ENCODE measurements at places on chromosomes 3 and 15.
A peak's percentile ranks its signal among the peaks of the same experiment; 100 is the strongest.

DNA sequence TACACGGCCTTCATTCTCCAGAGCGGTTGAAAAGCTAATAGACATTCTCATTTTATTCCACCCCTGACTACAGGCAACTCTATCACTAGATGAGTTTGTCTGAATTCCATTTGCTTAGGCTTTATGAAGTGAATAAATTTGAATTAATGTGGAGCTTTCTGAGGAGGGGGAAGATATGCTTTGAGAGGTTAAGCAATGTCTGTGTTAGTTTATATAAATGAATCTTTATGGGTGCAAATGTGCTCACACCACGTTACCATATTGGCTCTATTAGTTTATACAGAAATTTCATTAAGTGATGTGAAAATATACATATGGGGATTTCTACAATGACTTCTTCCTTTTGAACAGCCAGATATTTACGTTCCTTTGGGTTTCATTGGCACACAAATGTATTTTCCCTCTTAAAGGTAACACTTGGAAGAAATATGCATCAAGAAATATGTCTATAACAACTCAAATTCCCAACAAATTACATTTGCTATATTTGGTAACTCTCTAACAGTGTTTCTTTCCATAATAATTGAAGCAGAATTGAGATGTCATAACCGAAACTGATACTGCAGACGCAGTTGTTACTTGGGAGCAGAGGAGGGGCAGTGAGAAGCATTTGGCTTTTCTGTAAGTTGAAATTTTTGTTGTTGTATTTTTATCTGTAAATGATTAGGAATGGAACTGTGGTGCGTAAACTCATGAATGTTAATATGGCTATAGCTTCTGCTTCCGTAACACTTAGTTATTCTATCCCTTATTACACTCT, 359.4 kb downstream of the CACNA2D3 start:
- DNase-seq: no peak

DNA sequence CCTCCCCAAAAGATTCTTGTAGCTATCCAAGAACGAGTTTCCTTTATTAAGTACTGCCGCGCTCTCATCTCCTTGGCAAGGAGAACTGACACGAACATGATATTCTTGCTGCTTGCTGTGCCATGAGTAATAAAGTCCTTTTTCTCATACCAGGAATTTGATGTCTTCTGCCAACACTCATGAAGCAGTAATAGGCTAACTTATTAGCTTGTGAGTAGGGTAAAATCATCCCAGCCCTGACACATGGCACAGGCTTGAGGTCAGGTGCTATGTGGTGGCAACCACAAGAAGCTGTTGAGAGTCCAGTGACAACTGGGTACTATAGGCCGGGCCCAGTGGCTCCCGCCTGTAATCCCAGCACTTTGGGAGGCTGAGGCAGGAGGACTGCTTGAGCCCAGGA, 22.7 kb upstream of the UBXN7 start:
- no peak for DNase-seq

DNA sequence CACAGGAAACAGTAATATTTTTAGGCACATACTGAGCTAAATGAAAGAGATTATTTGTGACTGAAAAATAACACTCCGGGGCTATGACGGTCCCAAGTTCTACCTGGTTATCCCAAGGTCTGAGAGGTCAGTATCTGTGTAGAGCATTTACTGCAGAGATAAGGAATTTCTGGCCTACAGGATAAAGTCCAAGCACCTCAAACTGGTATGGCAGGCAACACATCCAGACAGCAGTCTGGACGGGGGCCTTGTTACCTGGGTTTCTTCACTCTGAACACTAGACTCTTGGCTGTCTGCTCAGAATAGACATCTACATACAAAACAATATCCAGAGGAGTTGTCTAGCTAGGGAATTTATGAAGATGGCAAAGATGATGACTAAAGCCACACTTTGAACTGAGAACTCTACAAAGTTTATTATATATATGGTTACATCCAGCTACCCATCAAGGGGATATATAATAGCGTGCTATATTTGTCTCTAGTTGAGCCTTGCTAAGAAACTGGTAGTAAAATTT, 42.0 kb upstream of the CLRN1 start:
- no peak for DNase-seq

DNA sequence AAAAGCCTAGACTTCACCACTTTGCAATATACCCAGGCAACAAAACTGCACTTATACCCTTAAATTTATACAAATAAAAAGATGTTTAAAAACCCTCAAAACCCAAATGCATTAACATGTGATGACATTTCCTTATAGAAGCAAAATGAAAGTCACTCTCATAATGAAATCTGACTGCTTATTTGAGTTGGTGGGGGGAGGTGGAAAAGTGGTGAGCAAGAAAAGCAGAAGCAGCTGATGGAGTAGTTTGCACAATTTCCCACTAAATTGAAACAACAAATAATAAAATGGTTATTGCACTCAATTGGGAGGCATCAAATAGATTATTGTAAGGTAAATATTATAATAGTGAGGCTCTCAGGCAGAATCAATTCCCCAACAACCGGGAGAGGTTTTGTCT, 54.0 kb upstream of the GADL1 start:
- DNase-seq: no peak

- peak; percentile 70 for DNase-seq
These were observed 39.7 kb upstream of the PYGO1 start for GRCh38 chr15:55627730-55628368.

GRCh38 chr15:81596159-81596865, 222.3 kb upstream of the TMC3 start:
- no peak for DNase-seq

DNA sequence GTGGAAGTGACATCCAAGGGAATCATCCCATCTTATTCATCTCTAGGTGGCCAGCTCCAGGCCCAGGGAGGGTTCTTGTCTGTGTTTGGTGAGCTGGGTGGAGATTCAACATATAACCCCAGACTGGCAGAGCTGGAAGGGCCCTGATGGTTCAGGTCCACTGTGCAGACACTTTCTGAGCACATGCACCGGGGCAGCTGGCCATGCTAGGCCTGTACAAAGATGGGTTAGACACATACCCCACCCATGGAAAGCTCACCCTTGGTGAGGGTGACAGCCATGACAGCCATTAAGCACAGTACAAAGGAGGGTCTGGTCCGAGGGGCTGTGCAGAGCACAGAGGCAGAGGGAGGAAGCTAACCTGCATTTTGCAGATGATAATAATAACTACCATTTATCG, 100.4 kb downstream of the CORO2B start:
- no peak for DNase-seq

DNA sequence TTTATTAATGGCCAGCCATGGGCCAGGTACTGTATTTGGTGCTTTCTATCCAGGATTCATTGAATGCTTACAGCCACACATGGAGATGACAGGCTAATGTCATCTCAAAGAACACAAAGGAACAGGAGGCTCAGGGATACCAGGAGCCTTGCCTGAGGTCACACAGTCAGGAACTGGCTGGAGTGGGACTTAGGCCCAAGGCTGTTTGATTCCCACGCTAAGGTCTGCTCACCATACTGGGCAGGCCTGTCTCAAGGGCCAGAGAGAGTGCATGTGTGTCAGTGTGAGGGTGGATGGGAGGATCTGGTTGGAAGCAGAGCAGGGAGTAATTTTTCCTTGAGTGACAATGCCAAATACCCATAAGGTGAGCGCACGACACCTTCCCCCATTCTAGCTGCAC, 37.6 kb downstream of the EPHB3 start:
- no peak for DNase-seq

- no peak for DNase-seq
These were observed 39.5 kb downstream of the SLC6A6 start for GRCh38 chr3:14441920-14442300.

- DNase-seq: no peak
These were observed 416.4 kb upstream of the PDZRN3 start for GRCh38 chr3:74041068-74041675.

DNA sequence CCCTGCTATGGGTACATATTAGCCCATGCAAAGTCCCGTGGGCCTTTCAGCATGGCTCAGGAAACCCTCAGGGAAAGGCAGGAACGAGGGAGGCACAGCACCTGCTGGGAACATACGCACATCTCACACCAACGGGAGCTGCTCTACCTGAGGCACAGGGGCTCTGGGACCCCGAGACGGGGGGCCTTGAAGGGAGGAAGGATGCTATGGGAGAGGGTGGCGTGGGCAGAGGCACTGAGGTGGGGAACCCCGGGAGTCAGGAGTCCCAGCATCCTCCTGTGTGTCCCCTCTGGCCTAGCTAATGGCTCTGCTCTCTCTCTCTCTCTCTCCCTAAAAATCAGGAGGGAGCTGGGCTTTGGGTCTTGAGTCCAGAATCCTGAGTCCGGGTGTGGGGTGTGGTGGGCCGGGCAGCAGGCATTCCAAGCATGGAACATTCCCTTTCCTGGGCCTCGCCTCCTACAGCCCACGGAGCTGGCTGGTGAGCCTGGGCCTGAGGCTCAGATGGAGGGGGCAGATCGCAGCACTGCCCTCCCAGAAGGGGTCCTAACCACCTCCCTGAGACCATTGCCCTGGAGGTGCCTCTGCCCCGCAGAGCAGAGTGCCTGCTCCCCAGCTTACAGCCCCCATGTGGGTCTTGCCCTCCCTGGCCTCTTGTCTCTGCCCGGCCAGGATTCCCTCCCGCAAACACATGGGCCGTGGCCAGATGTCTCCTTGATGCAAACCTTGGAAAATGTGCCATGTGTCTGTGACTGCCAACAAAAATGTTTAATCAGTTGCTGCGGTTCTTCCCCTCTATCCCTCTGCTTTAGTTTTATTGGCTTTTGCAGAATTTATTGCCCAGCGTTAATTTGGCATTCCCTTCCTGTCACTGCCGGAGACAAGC, 101.6 kb downstream of the TMEM266 start:
- DNase-seq: no peak

DNA sequence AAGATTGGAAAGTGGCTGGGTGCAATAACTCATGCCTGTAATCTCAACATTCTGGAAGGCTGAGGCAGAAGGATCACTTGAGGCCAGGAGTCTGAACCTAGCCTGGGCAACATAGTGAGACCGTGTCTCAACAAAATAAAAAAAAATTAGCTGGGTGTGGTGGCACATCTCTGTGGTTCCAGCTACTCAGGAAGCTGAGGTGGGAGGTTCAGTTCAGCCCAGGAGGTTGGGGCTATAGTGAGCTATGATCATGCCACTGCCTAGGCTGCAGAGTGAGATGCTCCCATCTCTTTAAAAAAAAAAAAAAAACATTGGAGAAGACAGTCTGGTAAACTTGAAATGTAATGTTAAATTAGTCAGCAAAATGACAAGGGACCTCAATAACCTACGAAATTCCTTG, 57.9 kb downstream of the STAG1 start:
- DNase-seq: no peak

- DNase-seq: peak; percentile 41
These were observed 1.2 kb downstream of the MEX3B start for GRCh38 chr15:82044373-82045178.

GRCh38 chr3:8560366-8561007, 58.9 kb downstream of the LMCD1 start:
- DNase-seq: no peak

DNA sequence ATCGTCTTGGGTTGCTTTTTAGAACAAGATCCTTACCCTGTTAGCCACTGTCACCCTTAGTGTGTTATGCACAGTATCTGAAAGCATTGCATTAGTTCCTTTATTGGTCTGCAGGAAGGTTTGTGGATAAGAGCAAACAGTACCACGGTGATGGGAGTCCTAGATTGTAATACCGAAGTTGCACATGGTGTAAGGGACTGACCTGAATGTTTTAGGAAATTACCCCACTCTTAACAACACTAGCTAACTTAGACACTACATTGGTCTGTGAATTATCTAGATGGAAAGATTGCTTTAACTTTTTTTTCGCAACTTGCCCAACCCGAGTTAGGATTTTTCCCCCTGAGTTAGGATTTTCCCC, 1.3 kb downstream of the STT3B start:
- peak; percentile 17 for DNase-seq

DNA sequence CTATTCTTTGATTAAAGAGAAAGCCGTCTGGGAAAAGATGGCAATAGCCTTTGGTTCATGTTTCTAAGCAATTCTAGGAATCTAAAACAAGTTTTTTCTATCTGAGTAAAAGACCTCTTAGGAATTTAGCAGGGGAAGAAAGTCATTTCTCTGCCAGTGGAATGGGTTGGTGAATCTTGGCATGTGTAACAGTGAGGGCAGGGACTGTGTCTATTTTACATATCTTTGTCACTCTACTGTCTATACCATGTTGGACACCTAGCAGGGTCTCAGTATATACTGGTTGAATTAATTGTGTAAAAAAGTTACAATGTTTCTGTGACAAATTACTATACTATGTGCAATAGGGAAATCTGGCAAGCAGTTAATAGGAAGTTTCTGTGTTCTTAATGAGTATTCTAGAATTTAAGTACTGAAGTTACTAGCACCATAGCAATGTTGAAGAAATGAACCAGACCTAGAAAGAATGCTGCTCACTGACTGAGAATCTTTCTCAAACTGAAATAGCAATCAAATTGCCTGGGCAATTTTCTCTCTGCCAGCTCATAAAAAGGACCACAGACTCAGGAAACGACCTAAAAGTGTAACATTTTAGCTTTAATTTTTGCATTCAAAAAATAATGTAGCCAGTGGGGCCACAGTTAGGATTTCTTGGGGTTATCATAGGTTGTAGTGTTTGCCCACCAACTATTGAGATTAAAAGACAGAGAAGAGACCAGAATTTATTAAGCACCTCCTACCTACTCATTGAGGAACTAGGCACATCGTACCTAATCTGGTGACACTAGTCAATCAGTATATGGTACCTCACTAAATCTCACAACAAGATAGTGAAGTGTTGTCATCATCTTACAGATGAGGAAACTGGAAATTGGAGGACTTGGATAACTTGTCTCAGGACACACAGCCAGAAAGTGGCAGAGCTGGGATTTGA, 56.2 kb upstream of the LEKR1 start:
- no peak for DNase-seq

- no peak for DNase-seq
These were observed 53.0 kb upstream of the GOLGA8A start for GRCh38 chr15:34490417-34491193.

- DNase-seq: no peak
These were observed 523.0 kb downstream of the NTRK3 start for GRCh38 chr15:87733541-87733941.

GRCh38 chr3:25520926-25521559, 93.0 kb downstream of the RARB start:
- DNase-seq: no peak

DNA sequence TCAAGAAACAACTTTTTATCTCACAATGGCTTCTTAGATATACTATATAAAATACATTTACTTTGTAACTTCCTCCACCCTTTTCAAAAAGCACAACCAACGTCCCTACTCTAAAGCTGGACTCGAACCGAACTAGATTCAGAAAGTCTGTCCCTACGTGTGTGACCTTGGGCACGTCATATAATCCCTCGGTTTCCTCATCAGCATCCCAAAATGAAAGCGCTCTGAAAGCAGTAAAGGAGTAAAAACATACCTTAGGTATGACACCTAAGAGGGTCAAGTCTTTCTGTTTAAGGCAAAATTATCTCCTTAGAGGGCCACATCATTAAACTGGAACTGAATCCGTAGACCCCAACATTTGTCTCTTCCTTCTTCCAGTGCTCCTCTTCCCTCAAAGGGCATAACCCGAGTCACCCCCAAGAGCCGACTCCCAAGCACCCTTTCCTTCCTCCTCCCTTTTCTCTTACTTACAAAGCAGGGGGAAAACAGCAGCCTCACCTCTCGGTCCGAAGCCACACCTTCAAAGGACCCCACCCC, 663 bp downstream of the PDCD10 start:
- no peak for DNase-seq

Data from HTR-8/SVneo (cell line).